Stimulated activated CD8-positive, alpha-beta memory T cell treated with anti-CD3 and anti-CD28 coated beads, Interleukin-15, amount 100 ng/mL, for 1 hour (primary cell): ENCODE measurements at places on chromosomes 2 and 18.

DNA sequence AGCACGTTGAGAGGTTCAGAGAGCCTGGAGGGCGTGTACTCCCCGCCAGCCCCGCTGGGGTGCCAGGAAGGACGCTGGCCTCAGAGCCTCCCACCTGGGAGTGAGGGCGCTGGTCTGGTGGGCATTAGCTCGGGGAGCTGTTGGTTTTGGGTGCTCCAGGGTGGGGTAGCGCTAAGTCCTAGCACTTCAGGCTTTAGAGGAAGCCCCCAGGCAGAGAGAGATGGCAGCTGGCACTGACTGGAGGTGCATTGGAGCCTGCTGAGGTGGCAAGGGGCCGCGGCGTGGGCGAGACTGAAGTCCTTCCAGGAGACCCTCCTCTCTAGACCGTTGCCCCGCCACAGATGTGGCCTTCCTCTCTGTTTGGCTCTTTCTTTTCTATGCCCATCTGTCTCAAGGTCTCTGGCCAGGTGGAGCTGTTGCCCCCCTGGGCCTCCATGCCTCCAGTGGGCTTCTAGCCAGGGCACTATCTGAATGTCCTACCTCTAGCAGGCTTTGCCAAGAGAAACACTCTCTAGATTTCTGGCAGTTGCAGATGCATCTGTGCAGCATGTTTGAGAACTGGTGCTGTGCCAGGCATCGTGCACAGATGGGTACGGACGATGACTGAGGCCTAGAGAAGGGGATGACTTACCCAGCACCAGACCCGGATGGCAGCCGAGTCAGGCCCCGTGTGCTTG is 6.6 kb downstream of the CAPN10 start:
- no peak for DNase-seq

GRCh38 chr18:5500158-5500939 is 43.4 kb downstream of the EPB41L3 start:
- no peak for DNase-seq

DNA sequence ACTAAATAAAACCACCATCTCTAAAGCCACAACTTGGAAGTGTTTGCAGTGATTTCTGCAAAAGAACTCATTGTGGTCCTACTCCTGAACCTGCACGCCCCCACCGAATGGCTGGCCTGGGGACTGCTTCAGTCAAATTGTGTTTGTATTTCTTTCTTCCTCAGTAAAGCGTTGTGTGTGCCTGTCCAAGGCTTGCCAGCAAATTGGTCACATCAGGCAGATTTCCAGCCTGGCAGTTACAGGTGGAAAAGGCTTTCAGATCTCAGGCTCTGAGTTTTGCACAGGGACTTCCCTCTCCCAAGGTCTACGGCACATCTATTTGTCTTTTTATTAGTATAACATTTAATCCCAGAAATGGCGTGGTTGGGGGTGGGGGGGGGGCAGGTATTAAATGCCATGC is 54.0 kb upstream of the NOSTRIN start:
- no peak for DNase-seq

DNA sequence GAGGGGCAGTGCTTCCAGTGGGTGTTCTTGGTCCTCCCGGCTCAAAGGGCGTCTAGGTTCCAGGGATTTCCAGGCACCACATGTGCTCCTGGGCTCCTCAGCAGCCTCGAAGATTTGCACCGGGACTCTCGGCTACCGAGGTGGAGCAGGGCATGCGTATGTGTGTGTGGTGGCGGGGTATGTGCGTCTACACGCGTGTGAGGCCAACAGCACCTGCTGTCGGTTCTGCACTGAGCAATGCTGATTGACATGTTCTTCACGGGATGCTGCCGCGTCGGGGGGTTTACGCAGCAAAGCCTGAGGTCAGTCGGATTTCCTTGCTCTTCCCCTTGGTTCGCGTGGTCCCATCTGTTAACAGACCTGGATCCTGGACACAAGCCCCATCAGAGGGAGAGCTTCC is 119.8 kb downstream of the NDUFA10 start:
- no peak for DNase-seq

- DNase-seq, result no peak
Measured at GRCh38 chr2:134133622-134134312, 120.1 kb upstream of the MGAT5 start.

DNA sequence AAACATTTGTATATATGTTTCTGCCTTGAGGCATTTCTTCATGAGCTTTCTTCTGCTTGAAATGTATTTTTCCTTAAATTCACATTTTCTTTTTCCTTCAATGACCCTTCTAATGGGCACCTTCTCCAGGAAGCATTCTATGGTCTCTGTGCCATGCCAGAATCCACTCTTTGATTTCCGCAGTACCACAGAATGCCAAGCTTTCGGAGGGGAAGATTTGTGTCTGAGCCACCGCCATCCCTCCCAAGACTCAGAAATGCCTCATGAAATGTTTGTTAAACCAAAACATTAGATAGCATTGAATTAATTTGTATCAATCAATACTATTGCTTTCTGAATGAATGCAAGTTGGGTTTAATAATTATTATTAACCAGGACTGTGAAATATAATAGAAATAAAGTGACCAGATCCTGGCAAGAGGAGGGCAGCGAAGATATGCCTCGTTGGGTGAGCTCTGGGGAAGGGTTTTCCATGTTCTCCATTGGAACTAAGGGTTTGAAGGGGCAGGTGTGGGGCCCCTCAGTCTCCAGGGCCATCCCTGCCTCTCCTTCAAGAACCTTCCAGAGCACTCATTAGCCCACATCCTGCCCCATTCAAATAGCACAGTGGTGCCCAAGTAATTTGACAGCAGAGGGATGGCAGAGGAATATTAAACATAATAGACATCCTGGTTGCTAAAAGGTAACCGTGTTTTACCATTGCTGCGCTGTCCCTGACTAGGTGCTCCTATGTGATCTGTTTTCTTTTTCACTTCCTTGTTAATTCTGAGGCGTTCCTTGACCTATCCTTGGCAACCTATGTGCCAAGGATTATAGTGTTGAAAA is 189.6 kb downstream of the MYCN start:
- no peak for DNase-seq

GRCh38 chr2:11798701-11799435 is 52.4 kb downstream of the LPIN1 start:
- no peak for DNase-seq

DNA sequence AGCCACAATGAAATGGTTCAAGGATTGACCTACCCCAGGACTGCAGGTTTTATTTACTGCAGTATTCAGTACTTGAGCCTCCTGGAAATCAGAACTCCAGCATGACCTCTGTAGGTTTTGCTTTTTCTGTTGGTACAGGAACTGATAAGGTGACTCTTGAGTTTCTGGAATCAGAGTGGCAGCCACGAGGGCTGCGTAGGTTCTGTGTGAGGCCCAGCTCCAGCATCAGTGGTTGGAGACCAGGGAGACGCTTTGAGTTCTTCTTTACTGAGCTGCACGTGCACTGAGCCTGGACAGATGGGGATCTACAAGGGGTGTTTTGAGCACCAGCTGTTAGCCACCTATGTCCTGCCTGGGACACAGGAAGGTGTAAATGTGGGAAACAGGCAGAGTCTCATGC is 222.7 kb upstream of the EPAS1 start:
- no peak for DNase-seq

DNA sequence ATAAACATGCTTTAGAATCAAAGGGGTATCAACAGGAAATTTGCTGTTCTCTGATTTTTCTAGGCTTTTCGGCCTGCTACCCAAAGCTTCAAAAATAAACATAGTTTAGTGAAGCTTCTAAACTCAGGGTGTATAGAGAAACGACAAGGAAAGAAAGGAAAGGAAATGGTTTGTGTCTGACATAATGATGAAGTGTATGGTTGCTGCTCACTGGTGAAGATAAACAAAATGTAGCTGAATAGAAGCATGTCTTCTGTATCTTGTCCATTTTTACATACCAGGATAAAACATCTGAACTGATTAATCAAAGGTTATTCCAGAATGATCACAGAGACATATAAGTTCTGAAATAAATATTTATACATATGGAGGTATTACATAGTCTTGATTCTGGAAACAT is 1324.6 kb upstream of the NRXN1 start:
- no peak for DNase-seq

GRCh38 chr2:37457401-37457901 is 113.0 kb downstream of the QPCT start:
- no peak for DNase-seq

- DNase-seq, result no peak
Measured at GRCh38 chr18:62690236-62690815, 25.0 kb upstream of the PHLPP1 start.

- DNase-seq, result no peak
Measured at GRCh38 chr2:43201497-43201896, 24.9 kb downstream of the ZFP36L2 start.

GRCh38 chr2:175154661-175155082 is 13.3 kb downstream of the ATF2 start:
- no peak for DNase-seq

GRCh38 chr18:59323931-59324622 is 5.6 kb upstream of the CPLX4 start:
- DNase-seq, result no peak
